ENCODE measurements at places on chromosomes 2 and 18.
A peak's percentile ranks its signal among the peaks of the same experiment; 100 is the strongest.

GRCh38 chr2:65228263-65228750, 676 bp downstream of the ACTR2 start:
- DNase-seq: no peak

DNA sequence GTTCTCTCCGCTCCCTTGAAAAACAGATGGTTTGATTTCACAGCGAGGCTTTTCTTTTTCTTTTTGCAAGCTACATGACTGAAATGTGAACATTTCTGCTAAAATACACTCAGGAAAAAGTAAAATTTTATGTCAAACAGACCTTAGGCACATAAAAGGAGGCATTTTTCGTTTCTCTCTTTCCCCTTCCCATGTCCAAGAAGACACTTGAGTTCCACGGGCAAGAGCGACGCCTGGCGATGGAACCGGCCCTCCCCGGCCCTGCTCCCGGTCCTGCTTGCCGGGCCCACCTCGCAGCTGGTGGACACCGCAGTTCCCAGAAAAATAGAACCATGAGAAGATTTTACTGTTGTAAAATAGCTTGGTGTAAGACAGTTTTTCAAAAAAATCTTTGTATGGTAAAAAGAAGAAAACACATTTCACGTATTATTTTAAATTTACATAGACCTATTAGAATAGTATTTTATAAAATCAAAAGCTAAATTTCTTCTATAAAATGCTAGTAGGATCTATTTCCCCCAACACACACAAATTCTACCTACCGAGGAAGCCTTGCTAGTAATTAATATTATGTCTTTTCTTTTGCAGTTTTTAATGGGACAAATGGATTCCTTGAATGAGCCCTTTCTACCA, 2.3 kb upstream of the ALKAL2 start:
- DNase-seq: peak; percentile 31

- no peak for DNase-seq
These were observed 32.6 kb upstream of the AGPS start for GRCh38 chr2:177359836-177360595.

DNA sequence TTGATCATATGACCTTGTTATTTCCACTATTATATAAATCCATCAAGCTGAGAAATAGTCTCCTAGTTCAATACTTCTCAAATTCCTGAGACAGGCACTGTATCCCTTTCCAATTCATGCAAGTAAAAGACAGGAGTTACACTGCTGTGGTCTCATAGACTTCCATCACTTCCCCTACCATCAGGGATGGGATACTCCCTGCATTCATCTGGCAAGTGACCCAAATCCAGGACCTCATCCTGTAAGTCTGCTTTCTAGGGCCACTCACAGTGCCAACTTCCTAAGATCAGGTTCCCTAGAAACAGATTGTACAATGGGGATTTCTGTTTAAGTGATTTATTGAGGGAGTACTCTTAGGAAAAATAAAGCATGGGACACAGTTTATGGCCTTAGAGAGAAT, 424.0 kb upstream of the CDH7 start:
- DNase-seq: no peak

GRCh38 chr2:112075490-112076260, 20.6 kb downstream of the TMEM87B start:
- DNase-seq: no peak

GRCh38 chr2:175350105-175350504, 168.6 kb upstream of the ATP5MC3 start:
- no peak for DNase-seq

DNA sequence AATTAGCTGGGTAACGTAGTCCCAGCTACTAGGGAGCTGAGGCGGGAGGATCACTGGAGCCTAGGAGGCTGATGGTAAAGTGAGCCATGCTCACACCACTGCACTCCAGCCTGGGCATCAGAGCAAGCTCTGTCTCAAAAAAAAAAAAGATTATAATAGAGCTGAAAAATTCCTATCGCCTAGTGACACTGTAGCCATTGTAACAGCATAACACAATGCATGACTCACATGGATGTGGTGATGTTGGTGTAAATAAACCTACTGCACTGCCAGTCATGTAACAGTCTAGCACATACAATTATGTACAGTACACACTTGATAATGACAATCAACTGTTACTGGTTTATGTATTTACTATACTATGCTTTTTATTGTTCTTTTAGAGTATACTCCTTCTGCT, 39.6 kb downstream of the MGAT4A start:
- no peak for DNase-seq
